ENCODE measurements at places on chromosomes 2 and 18.

- DNase-seq, result no peak
Observed at GRCh38 chr18:57141208-57142129, 5.4 kb upstream of the BOD1L2 start.

GRCh38 chr18:26482569-26482968 lies 65.8 kb downstream of the KCTD1 start:
- no peak for DNase-seq

GRCh38 chr2:75646090-75646582 lies 447 bp upstream of the MRPL19 start:
- DNase-seq, result no peak

GRCh38 chr2:23387845-23388244 lies 2.9 kb downstream of the KLHL29 start:
- DNase-seq, result no peak

GRCh38 chr18:46693996-46694395 lies 37.0 kb upstream of the LOXHD1 start:
- DNase-seq, result no peak

DNA sequence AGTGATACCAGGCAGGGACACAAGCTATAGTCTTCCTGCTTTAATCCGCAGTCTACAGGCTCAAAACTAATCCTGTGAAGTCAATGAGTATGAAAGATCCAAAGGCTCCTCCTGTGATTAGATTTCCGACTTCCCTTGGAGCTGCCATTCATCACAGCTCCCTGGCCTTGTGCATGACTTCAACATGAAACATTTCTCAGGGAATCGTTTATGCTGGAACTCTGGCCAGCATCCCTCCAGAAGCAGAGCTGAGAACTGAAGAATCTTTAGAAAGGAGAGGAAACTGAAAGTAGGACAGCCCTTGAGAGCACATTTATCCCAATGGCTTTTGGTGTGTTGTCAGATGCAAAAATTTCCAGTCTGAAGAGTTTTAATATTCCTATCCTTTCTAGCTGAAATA lies 84.3 kb upstream of the SESTD1 start:
- no peak for DNase-seq

GRCh38 chr2:189285962-189286645 lies 106.5 kb upstream of the COL5A2 start:
- no peak for DNase-seq

DNA sequence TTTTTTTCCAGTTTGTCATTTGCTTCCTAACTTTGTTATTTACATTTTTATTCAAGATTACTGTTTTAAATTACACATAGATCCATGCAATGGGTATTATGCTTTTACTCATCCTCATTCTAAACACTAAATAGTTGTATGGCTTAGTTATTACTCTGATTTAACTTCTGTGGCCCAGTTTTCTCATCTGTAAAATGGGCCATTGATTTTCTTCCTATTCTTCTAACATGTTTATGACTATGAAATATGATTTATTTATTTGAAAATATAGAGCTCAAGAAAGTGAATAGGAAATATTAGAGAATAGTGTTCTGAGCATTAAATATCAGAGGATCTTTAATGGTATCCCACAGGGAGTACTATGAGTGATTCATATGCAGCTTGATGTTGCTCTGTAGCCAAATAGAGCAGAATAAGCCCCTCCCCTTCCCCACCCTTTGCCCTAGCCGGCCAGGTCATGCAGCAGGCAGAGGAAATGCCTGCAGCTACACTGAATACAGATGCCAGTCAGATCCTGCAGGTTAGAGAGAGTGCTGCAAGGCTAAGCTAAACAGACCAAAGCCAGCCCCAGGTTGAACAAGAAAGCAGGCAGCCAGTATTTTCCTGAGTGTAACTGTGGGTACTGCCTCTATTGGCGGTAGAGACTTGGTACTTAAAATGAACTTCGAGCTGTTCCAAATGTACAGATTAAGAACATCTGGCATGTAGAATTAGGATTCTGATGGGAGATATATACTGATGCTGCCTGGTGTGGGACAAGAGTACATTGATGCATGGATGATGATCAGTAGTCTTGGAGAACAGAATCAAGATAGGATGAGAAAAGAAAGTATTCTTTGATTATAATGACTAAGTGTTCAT lies 11.7 kb upstream of the ACYP2 start:
- DNase-seq, result no peak

- no peak for DNase-seq
Observed at GRCh38 chr2:85604568-85605339, 2.3 kb upstream of the TMEM150A start.

DNA sequence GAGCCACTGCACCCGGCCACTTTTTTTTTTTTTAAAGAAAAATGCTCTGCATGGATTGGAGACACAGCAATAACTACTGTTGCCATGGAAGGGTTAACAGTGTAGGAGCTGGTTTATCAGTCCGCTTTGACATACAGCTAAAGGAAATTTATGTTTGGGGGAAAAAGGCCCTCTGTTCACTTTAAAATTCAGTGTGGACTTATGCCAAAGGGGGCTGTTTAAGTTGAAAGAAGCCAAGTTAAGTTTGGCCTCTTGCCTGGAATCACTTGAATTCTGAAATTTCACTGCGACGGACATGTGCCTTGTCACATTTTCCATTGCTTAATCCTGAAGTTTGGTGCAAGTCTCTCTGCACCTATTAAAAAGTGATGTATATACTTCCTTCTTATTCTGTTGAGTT lies 3.1 kb downstream of the KCNE4 start:
- no peak for DNase-seq

GRCh38 chr18:34604591-34604990 lies 105.5 kb upstream of the DTNA start:
- DNase-seq, result no peak

- DNase-seq, result no peak
Observed at GRCh38 chr2:65937379-65938160, 497.4 kb upstream of the MEIS1 start.

DNA sequence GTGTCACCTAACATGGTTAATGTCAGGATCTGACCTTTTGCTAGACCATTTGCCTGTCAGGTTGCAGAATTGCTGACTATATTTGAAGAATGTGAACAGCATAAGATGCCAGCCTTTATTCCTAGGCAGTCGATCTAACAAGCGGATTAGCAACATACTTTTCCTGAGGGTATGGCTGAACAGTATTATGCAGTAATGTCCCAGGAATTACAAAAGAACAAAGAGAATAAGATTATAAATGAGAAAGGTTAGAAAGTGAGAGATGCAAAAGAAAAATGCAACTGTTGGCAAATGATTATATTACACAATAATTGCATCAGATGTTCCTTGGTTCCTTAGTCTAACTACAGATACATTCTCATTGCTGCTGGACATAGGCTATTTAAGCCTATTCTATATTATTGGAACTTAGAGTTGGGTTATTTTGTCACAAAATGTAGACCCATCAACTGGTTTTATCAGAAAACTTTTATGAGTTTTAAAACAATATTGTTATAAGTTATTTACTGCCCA lies 647.1 kb upstream of the CRIM1 start:
- DNase-seq, result no peak

GRCh38 chr2:126698376-126698775 lies 42.4 kb downstream of the GYPC start:
- DNase-seq, result no peak

DNA sequence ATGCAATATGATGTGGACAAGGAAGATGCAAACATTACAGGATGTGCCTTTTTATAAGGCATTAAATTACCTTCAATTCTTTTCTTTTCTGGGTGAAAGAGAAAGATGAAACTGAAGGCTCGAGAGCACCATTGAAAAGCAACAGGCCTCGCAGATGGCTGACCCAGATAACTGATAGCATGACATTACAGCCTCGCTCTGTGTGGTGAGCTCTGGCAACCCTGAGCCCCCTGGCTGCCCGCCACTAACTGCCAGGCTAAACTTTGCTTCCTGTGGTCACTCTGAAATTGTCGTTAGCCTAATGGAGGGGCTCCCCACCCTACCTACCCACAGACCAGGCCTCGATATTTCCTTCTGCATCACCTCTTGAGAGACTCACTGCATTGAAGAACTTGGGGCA lies 516.8 kb upstream of the FANCL start:
- DNase-seq, result no peak

DNA sequence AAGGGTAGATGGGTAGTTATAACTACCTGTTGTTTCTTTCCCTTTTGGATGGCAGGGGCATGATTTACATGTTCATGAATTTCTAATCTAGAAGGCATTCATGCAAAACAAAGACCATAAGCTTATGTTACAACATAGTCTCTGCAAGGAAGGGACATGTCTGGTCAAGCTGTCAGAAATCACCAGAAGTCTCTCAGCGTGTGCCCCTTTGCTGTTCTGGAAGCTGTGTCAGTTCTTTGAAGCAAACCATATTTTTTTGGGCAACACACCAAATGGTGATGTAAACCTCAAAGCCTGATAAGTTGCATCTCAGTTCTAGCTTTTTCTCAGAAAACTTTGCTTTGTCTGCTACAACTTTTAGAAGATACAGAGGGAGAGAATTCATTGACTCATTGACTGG lies 173.5 kb upstream of the CTAGE1 start:
- no peak for DNase-seq
